Femur (tissue), 1 donor: ENCODE measurements at places on chromosomes 2 and 18.

GRCh38 chr2:43127208-43127940 is 99.0 kb downstream of the ZFP36L2 start:
- peak; percentile 71 for DNase-seq

GRCh38 chr18:50444539-50444938 is 69.7 kb downstream of the SKA1 start:
- no peak for DNase-seq

GRCh38 chr2:109648041-109648527 is 33.9 kb downstream of the SOWAHC start:
- DNase-seq: no peak

GRCh38 chr2:19642501-19642900 is 259.3 kb downstream of the TTC32 start:
- no peak for DNase-seq

- no peak for DNase-seq
Observed at GRCh38 chr2:32357318-32358110, 691 bp downstream of the BIRC6 start.
